CD4-positive, alpha-beta T cell (primary cell): ENCODE measurements at places on chromosomes 5 and 9.

DNA sequence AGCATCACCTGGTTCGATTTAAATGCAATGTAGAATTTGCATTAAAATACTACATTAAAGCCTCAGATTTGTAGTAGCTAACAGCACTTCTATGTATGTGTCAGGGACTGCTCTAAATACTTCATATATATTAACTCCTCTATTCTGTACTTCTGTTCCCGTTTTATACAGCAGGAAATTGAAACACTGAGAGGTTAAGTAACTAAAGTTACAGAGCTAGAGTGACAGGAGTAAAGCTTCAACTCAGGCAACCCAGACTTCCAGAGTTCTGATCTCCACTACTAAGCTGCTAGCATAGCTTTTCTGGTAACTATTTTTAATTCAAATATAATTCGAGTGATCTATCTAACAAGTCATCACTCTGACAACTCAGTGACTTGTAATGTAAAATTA, 619 bp upstream of the APC start:
- DNase-seq, result no peak

- DNase-seq, result no peak
Observed at GRCh38 chr5:108639366-108639765, 108.3 kb upstream of the FER start.

DNA sequence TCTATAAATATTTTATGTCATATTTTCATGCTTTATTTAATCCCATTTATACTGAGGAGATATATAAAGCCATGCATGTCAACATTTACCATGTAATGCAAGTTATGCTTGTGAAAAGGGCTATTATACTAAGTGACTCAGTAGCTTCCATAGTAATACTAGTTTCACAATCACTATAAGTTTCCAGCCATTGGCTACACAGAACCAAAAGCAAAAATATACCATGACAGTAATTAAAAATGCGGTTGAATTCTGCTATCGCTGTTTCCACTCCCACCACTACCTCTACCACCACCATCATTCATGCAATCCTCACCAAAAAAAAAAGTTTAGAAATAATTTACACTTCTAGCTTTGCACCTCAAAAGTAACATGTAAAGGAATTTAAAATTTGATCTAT, 60.2 kb downstream of the MLLT3 start:
- no peak for DNase-seq

GRCh38 chr5:178381921-178382695, 149.5 kb upstream of the PHYKPL start:
- DNase-seq, result no peak

GRCh38 chr5:180241600-180241999, 32.6 kb upstream of the RASGEF1C start:
- no peak for DNase-seq

GRCh38 chr5:168348084-168348414, 56.6 kb downstream of the WWC1 start:
- no peak for DNase-seq

DNA sequence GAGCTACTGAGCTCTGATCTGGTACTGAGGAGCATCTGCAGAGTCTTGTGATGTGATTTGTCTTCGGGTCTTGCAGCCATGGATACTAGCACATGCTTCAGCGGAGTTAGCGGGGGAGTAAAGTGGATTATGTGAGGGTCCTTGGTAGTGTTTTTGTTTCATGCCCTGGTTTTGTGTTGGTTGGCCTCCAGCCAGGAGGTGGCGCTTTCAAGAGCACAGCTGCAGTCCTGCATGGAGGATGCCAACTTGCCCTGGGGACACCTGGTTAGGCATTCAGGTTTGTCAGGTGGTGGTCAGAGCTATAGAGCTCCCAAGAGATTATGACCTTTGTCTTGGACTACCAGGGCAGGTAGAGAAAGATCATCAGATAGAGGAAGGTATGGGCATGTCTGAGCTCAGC, 185.8 kb upstream of the CDH6 start:
- no peak for DNase-seq

DNA sequence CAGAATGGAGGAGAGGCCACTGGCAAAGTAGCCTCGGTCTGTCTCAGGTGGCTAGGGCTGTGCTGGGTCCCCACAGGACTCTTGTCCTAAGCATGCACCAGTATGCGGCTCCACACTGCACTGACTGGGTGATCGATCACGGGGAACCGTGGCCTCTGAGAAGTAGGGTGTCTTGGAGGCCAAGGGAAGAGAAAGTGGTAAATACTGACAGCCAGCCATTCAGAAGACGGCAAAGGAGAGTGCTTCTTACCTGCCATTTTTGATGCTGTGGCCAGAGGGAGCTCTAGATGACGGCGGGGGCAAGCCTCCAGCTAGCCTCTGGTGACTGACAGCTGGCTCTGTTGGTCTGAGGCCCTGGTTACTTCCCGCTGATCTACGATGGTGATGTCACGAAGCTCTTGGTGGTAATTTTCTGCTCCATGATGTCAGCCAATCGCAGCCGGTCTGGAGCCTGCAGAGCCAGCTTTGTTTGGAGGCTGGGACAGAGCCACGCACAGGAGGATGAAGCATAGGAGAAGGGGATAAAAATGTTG, 40.4 kb upstream of the GADD45G start:
- no peak for DNase-seq
